Neural crest cell (in vitro differentiated cells): ENCODE measurements at places on chromosomes 1 and 21. TPM values are rescaled to one million over a fixed set of nuclear protein-coding genes. Genes with fewer than 3 reads are reported as not detected.
A peak's percentile ranks its signal among the peaks of the same experiment; 100 is the strongest.

The MAP7D1 gene
- 165 and 166 TPM in 2 replicates for total RNA-seq

DNA sequence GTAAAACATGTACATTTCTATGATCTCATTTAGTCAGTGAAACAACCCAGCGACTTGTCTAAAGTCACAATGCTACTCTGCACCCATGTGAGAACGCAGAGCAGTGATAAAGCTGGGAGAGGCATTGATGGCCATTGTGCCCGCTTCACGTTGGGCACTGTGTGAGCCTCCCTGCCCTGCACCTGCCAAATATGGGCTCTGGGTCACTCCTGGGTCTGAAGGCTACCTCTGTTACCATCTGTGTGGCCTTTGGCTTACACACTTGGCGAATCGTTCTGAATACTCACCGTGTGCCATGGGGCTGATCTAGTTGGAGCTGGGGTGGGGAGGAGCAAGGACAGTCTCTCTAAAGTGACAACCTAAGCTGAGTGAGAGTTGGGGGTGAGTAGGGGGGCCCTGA lies 29.9 kb downstream of the PCSK9 start:
- H3K4me3 ChIP-seq: no peak overlapping the region
- no peak for DNase-seq
- no peaks in the 10 kb centered on the region for H3K27me3 ChIP-seq
- no peaks in the 10 kb centered on the region for H3K4me1 ChIP-seq
- peaks cover 31% of the 10 kb centered on the region for H3K36me3 ChIP-seq
- no peak overlapping the region for H3K27ac ChIP-seq

DNA sequence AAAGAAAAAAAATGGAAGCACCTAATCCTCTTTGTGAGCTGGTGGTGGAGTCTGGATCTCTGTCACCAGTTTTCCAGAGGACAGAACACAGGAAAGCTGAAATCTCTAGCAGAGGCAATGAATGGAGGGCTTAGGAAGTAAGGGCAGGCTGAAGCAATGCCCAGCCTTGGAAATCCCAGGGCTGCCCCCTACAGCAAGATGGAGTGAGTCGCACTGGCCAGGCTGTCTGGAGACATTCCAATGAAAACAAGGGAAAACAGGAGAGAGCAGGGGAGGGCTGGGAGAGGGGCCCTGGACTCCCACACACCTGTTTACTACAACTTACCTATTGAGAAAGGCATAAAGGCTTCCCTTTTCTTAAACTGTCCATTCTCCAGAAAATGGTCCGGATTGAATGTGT lies 25.9 kb downstream of the CYP2J2 start:
- H3K4me1 ChIP-seq: peaks cover 4% of the 10 kb centered on the region
- H3K27ac ChIP-seq: no peak overlapping the region
- H3K27me3 ChIP-seq: peaks cover 3% of the 10 kb centered on the region
- H3K4me3 ChIP-seq: no peak overlapping the region
- no peak for DNase-seq
- H3K36me3 ChIP-seq: no peaks in the 10 kb centered on the region

The GPR52 gene
- 0.27 and 0.75 TPM in 2 replicates for total RNA-seq

The BLACAT1 gene
- total RNA-seq: 3.8 and 3.9 TPM in 2 replicates

DNA sequence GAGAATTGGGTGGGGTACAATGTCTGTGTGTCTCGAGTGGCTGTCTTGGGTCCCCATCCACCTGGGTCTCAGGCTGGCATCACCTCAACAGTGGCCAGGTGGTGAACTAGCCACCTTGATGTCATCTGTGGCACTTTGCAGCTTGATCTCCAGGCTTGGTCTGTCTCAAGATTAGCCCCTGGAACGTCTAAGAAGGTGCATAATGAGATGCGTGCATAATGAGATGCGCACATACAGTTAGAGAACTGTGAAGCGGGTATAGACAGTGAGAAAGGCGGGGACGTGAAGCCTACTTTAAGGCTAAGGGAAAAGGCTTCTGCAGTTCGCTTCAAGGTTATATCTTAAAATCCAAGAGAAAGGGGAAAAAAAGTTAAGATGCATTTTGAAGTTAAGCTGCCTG lies 98.7 kb downstream of the WDR4 start:
- H3K4me3 ChIP-seq: peak overlapping the region; percentile 47
- DNase-seq: no peak

The CITED4 gene
- 11.3 TPM in 2 replicates for total RNA-seq

The LCE2A gene
- not detected in 2 replicates for total RNA-seq

DNA sequence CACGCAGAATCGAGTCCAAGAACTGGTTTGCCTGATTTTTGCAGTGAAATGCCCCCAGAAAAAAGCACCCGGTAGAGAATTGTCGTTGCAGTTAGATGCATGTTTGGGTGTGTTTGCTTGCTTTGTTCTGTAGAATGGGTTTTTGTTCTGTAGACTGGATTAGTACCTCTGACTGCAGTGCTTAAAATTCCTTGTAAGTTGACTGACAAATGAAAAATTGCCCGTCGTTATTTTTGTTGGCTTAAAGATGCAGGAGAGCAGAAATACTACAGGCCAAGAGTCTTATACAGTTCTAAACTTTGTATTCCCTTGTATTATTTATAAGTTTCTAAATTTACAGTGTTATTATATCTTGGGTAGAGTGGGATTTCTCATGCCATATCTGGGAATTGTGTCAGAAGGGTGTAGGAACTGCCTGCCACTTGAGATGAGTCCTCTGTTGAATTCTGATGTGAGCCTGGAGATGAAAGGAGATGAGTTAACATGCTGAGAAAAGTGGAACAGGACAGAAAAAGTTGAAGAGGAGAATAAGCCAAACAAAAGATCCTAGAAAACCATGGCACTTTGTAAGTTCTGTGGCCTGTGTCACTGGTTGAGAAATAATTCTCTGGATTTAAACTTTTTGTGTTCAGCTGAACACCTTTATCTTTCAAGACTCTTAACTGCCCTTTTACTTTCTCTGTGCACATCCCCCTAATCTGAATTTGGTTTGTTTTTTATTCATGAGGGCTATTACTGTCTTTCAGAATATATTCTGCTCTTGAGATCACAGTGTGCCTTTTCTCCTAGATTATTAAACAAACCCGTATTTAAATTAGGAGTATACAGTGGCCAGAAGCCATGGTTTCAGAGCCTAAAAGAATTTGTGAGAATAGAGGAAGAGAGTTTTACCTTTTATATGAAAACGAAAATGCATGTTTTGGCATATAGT lies 1.4 kb downstream of the DESI2 start:
- no peak overlapping the region for H3K27ac ChIP-seq
- peaks cover 17% of the 10 kb centered on the region for H3K36me3 ChIP-seq
- no peak overlapping the region for H3K4me3 ChIP-seq
- H3K4me1 ChIP-seq: peaks cover 18% of the 10 kb centered on the region
- no peak for DNase-seq
- no peaks in the 10 kb centered on the region for H3K27me3 ChIP-seq

DNA sequence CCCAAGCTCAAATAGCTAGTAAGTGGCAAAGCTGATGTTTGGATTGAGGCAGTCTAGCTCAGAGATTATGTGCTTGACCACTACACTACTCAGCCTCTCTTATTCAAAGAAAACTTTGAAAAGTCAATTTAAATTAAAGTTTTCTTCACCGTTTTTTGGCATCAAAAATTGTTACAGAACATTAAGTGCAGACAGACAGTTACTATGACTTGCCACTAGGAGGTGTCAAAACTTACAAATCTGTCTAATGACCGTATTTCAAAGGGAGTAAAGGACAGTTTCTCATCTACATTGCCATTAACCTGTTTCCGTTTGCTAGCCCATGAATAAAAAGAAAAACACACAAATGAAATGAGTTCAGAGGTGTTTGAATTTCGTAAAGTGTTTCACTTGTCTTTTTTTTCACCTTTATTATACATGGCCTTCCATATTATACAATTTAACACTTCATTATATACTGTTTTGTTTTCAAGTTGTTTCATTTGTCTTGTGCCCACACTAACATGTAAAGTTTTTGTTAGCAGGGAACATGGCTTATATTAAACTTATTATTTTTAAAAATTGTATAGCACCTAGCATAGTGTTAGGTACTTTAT lies 57.4 kb upstream of the MTF2 start:
- H3K36me3 ChIP-seq: no peaks in the 10 kb centered on the region
- no peak for DNase-seq
- peaks cover 56% of the 10 kb centered on the region for H3K27me3 ChIP-seq

The MAEL gene
- total RNA-seq: 0.20 and 0.21 TPM in 2 replicates

The IFFO2 gene
- 9.8 and 9.9 TPM in 2 replicates for total RNA-seq

GRCh38 chr1:1089731-1090423 lies 15.8 kb upstream of the RNF223 start:
- DNase-seq: no peak
- H3K4me1 ChIP-seq: peaks cover 4% of the 10 kb centered on the region
- no peak overlapping the region for H3K27ac ChIP-seq
- no peaks in the 10 kb centered on the region for H3K27me3 ChIP-seq
- peaks cover 3% of the 10 kb centered on the region for H3K36me3 ChIP-seq
- H3K4me3 ChIP-seq: no peak overlapping the region

The IL6R gene
- 0.07 and 0.09 TPM in 2 replicates for total RNA-seq

- no peaks in the 10 kb centered on the region for H3K4me1 ChIP-seq
- H3K27ac ChIP-seq: no peak overlapping the region
- H3K36me3 ChIP-seq: no peaks in the 10 kb centered on the region
- DNase-seq: no peak
- peaks cover 30% of the 10 kb centered on the region for H3K27me3 ChIP-seq
Measured at GRCh38 chr1:160560806-160561205, 18.5 kb downstream of the CD84 start.

The TSTD1 gene
- total RNA-seq: 6.7 and 7.2 TPM in 2 replicates

The EXTL1 gene
- total RNA-seq: 7.6 and 8.1 TPM in 2 replicates

DNA sequence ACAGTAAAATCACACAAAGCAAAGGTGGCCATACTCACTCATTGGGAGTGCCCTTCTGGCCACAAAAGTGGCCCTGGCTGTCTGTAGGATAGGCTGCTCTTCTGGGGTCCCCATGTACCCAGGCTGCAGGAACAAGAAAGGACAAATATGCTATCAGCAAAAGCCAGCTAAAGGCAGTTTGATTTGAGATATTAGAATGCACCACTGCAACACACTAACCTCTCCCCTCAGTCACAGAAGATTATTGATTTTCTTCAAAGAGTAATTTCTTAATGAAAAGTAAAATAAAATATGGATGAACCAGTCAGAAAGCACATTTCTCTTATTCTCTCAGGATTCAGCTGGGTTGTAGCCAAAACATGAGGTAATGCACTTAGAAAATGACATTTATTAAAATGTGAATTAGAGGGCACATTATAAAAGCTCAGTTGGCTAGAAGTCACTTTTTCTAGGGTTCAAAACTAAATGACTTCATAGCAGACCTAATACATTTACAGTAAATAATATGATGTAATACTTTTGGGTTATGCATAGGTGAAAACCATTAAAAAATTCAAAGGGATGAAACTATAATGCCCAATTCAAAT lies 140.8 kb downstream of the LHX8 start:
- no peaks in the 10 kb centered on the region for H3K4me1 ChIP-seq
- H3K27ac ChIP-seq: no peak overlapping the region
- peaks cover 17% of the 10 kb centered on the region for H3K36me3 ChIP-seq
- H3K27me3 ChIP-seq: no peaks in the 10 kb centered on the region
- DNase-seq: no peak

The OR2T35 gene
- not detected in 2 replicates for total RNA-seq

- DNase-seq: no peak
- H3K36me3 ChIP-seq: no peaks in the 10 kb centered on the region
- H3K4me3 ChIP-seq: no peak overlapping the region
- H3K27ac ChIP-seq: no peak overlapping the region
- peaks cover 22% of the 10 kb centered on the region for H3K27me3 ChIP-seq
- peaks cover 21% of the 10 kb centered on the region for H3K4me1 ChIP-seq
Measured at GRCh38 chr1:207034998-207035397, 2.4 kb upstream of the C1orf116 start.

GRCh38 chr21:39518055-39518846 lies 66.5 kb downstream of the SH3BGR start:
- peak; percentile 57 for DNase-seq
- peaks cover 26% of the 10 kb centered on the region for H3K27me3 ChIP-seq
- peaks cover 11% of the 10 kb centered on the region for H3K4me1 ChIP-seq
- H3K36me3 ChIP-seq: no peaks in the 10 kb centered on the region
- H3K4me3 ChIP-seq: no peak overlapping the region

DNA sequence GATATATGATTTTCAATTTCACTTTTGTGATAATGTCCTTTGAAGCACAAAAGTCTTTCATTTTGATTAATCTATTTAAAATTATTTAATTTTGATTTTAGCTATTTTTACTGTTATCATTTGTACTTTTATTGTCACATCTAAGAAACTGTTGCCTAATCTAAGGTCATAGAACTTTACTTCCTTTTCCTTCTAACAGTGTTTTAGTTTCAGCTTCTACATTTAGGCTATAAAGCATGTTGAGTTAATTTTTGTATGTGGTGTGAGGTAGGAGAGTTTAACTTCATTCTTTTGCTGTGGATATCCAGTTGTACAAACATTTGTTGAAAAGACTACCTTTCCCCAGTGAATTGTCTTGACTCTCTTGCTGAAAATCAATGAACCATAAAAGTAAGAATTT lies 204.5 kb downstream of the TM2D1 start:
- no peaks in the 10 kb centered on the region for H3K27me3 ChIP-seq
- no peaks in the 10 kb centered on the region for H3K36me3 ChIP-seq
- H3K4me3 ChIP-seq: no peak overlapping the region
- DNase-seq: no peak
- no peak overlapping the region for H3K27ac ChIP-seq

DNA sequence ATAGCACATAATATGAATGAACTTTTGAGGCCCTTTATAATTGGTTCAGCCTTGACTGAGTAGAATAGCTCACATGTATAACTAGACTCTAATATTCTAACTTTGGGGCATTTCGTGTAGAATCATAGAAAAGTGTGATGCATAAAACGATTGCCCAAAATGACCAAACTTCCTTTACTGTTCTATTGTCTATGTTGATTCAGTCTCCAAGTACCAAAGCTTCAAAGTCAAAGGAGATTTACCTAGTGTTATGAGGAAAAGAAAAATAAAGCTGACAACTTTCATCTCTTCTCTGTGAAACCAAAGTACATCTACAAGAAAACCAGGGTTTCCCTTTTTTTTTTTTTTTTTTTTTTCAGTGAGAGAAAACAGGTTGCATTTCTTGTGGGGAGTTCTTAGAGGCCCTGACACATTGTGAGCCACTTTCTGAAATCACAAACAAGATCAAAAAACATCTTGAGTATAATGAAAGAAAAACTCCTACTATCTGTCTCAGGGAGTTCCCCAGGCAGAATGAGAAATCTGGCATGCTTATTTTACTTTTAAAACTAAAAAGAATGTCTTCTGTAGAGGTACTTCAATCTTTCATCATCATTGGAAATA lies 183.4 kb downstream of the TNFSF18 start:
- H3K4me3 ChIP-seq: no peak overlapping the region
- no peak overlapping the region for H3K27ac ChIP-seq
- DNase-seq: no peak
- H3K4me1 ChIP-seq: no peaks in the 10 kb centered on the region

The BRDT gene
- not detected in 2 replicates for total RNA-seq

DNA sequence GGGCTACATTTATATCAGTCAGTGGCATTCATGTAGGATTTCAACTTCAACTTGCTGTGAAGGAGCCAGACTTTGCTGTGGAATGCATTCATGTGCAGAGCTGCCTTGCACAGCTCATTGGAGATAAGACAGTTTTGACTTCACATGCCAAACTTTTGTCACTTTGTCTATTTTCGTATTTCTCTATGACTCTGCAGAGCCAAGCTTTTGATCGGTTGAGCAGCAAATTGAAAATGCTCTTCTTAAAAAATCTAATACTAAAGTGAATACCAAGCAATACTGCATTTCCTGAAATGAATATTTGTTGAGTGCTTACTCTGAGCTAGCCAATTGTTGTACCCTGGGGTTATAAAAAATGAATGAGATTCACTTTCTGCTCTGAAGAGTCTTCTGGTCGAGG lies 388.7 kb downstream of the ST6GALNAC3 start:
- H3K36me3 ChIP-seq: peaks cover 3% of the 10 kb centered on the region
- no peak for DNase-seq
- peaks cover 11% of the 10 kb centered on the region for H3K4me1 ChIP-seq
- H3K4me3 ChIP-seq: no peak overlapping the region

The AMY1B gene
- total RNA-seq: not detected in 2 replicates

- H3K27ac ChIP-seq: no peak within 1 kb of the TSS
- H3K36me3 ChIP-seq: no peaks in the 10 kb centered on the region
- peaks cover 73% of the 10 kb centered on the region for H3K27me3 ChIP-seq
- H3K4me1 ChIP-seq: peaks cover 4% of the 10 kb centered on the region
- DNase-seq: no peak
Measured at GRCh38 chr1:3068564-3069431, at the start of gene PRDM16. TSS of gene PRDM16 (plus strand) at chr1:3069203. CDS start at chr1:3069260, 57 bp downstream.
